ENCODE measurements at places on chromosomes 4 and X.

DNA sequence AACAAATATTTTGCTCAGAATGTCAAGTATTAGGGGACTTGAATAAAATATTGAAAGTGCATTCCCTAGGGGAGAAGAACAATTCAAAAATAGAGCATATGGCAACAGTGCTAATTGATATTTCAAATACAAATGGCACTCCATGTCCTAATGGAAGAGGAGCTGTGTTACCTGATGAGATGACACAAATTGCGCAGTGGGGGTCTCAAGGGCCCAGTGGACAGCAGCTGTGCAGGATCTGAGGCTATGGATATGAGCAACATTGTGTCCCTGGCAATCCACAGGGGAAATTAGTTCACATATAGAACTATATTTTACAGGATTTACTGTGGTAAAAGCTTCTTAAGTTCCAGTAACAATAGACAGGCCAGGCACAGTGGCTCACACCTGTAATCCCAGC is 17.4 kb upstream of the USP46 start:
- DNase-seq: no peak

- no peak for DNase-seq
These were observed 297.2 kb upstream of the GALNT7 start for GRCh38 chr4:172871381-172871780.

- no peak for DNase-seq
These were observed 34.0 kb upstream of the VEGFD start for GRCh38 chrX:15418041-15418706.

GRCh38 chr4:182886205-182886604 is 31.0 kb downstream of the DCTD start:
- DNase-seq: no peak

DNA sequence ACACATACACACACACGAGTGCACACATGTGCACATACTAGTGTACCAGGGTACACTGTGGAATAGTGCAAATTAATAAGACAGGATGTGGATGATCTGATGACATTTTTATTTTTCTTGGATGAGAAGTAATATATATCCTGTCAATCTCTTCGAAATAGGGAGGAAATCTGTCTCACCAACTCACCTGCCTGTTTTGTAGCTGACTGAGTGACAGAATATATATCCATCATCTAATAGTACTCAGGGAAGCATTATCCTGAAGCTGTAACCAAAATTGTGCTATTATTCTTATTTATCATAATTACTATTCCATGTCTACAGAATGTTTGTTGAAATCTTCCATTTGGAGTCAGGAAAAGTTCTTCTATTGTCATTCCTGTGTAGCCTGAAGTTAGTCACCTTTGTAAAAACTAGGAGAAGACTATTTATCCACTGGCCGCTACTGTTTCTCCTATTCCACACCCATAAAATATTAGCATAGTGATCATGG is 888.0 kb downstream of the TRAM1L1 start:
- no peak for DNase-seq

DNA sequence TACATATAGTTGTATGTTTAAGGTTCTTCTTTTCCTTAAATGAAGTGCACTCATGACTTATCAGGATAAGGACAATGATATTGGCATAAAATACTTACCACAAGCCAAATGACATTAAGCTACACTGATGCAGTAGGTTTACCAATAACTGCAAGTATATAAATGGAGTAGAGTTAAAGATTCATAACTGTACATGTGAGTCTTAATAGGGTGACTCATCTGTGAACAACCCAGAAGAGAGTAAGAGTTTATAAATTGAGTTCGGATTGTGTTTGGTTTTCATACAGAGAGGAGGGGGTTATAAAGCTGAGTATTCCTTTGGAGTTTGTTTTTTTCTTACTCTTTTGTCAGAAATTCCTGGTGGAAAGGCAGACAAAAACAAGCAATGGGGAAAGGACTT is 144.8 kb downstream of the TLL1 start:
- DNase-seq: no peak

- DNase-seq: no peak
These were observed 175.1 kb downstream of the FHIP1A start for GRCh38 chr4:151584101-151584500.

DNA sequence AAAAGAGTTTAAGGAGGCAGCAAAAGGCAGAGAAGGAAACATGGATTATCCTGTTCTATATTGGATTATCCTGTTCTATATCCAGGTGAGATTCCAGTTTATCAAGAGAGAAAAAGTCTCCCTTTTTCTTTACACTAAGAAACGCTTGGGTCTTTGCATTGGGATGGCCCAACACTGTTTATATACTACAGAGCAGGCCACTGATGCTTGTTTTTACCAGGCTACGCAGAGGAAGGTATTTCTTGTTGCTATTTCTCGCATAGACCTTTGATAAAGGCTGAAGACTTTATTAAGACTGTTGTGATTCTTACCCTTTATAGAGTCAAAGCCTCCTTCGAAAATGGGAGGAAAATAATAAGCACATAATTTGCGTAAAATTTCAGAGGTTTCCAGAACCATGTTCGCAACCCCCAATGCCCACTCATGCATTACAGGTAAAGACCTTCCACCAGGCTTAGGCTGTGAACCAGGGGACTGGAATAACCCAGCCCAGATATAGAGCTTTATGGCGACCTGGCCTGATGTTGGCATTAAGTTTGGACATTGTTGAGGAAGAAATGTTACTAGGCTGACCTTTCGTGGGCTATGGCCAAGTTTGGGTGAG is 218.3 kb downstream of the PTTG2 start:
- no peak for DNase-seq

DNA sequence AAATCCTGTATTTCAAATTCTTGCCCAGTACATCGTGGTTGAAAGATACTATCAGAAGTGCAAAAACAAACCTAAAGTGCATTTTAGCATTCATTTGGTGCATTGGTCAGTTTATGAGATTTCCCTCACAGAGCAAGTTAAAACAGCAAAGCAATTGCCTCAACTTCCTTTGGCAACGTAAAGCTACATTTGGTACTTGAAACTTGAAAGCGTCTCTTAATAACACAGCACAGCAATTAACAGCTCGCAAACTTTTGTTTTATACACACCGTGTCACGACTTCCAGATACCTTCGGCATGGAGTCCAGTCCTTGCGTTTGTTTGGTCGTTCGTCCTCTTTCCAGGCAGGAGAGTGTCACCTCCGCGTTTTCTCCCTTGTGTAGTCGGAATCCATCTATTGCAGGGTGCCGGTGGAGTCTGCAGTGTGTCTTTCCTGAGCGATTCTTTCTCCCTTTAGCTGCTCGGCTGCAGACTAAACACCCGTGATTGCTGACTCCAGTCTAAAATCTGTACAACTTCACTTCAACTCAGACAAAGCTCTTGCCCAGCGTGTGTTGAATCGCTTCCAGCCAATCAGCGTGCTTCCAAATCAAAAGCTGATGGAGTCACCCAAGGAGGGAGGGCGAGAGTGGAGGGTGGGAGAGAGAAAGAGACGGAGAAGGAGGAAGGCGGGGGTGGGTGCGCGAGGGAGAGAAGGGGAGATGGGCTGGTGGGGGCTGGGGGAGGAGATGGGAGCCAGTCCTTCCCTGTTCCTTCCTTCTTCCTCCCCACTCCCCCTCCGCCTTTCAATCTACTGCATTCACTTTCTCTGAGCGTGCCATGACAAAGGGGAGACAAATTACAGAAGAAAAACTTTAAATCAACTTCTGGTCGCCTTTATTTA is at the start of gene PCDH18:
TSS of gene PCDH18 (minus strand) at position 509 of the 883 bp plus-strand sequence. CDS start at position 103, 406 bp downstream.
- DNase-seq: no peak

GRCh38 chr4:138177278-138177968 is 64.7 kb downstream of the SLC7A11 start:
- no peak for DNase-seq

- no peak for DNase-seq
These were observed 115.7 kb upstream of the TEX13C start for GRCh38 chrX:125203737-125204578.

DNA sequence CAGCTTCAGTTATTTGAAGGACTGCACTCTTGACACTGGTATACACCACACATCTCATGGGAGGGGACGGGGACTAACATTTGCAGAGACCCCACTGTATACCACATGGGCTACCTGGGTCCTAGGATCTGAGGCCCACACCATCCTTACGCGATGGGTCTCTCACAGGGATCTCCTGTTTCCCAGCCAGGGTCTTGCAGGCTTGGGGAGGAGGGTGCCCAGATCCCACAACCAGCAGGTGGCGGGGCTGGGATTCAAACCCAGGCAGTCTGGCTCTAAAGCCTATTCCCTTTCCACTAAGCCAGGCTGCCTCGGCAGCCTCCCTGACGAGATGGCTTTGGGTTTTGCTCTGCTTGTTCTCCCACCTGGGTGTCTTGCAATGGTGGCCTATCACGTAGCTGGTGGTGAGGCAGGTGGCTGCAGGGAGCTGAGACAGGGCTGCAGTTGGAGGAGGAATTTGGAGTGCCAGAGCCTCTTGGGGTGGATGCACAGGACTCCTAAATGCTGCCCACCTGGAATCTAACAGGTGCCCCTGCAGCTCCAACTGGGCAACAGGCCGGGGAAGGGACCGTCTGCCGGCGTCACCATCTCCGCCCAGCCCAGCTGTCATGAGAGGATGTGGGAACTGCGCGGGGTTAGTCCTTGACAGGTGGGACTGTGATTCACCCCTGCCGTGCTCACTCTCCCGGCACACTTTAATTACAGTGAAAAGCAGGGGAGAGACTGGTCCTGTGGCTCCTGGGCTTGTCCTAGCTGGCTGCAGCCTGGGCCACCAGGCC is 110.7 kb downstream of the PSAPL1 start:
- DNase-seq: no peak

- no peak for DNase-seq
These were observed 33.5 kb downstream of the ADH6 start for GRCh38 chr4:99185581-99185980.

GRCh38 chr4:3041192-3042142 is 32.9 kb downstream of the HTT-AS start:
- DNase-seq: peak; percentile 19

GRCh38 chrX:150570512-150570911 is 2.1 kb downstream of the MTM1 start:
- no peak for DNase-seq

DNA sequence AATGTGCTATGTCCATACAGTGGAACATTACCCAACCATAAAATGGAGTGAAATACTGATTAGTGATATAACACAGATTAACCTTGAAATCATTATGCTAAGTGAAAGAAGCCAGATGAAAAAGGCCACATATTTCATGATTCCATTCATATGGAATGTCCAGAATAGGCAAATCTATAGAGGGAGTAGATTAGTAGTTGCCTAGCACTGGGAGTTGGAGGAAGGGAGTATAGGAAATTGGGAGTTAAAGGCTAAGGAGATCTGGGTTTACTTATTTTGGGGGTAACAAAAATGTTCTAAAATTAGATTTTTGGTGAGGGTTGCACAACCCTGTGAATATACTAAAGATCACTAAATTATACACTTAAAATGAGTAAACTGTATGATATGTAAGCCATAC is 26.8 kb downstream of the ENOX2 start:
- no peak for DNase-seq

- DNase-seq: peak; percentile 34
These were observed 13.9 kb upstream of the MPP1 start for GRCh38 chrX:154818916-154819770.

GRCh38 chrX:64097891-64098290 is 107.6 kb downstream of the AMER1 start:
- DNase-seq: no peak

GRCh38 chrX:150163221-150163930 is 199.7 kb upstream of the MAMLD1 start:
- DNase-seq: no peak

DNA sequence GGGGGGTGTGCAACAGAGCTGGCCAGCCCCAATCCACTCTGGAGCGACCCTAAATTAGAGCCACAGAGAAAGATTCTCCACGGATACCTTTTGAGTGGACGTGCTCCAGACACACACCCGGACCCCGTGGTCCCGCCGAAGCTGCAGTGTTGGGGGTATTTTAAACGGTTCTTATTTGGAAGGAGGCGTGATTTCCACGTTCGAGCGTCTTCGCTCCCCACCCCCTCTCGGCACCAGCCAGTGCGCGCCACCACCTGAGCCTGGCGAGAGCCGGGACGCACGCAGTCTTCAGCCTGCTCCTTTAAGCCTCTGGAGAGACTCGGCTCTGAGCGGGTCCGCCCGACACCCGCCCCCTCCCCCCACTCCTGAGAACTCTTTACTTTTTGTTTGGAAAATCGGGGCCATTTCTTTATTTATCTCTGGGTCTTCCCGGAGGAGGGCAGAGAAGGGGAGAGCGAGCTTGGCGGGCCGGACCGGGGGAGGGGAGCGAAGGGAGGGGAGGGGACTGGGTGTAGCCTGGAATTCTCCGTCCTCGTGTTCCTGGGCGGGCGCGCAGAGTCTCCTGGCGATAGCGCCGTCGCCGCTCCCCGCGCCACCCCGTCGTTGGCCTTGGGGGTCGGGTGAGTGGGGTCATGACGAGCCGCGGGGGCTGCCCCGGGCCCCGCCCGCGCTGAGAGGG is 668 bp upstream of the PTCHD1 start:
- DNase-seq: no peak

DNA sequence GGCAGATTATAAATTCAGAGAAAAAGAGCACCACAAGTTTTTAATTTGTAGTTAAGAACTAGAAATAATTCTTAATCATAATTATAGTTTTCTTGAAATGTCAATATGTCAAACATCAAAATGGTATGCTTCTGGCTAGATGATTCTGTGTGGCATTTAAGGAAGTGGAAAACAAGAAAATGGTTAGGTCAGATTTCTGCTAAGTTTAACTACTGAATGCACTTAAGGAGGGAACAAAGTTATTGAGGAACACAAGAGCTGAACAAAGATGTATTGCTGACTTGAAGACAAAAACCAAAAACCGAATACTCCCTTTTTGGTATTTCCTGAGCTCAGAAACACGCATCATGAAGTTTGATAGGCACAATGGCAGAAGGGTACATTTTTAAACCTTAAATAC is 58.7 kb upstream of the GPR34 start:
- no peak for DNase-seq

DNA sequence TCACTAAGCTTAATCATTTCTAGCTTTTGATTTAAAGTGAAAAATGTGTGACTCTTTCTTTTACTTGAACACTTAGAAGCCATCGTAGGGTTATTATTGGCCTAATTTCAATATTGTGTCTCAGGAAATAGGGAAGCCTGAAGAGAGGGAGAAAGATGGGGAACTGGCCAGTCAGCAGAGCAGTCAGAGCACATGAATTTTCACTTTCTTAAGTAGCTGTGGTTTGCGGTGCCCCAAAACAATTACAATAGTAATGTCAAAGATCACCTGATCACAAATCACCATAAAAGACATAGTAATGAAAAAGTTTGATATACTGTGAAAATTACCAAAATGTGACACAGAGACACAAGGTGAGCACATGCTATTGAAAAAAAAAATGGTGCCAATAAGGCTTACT is 45.5 kb downstream of the CENPC start:
- DNase-seq: no peak

DNA sequence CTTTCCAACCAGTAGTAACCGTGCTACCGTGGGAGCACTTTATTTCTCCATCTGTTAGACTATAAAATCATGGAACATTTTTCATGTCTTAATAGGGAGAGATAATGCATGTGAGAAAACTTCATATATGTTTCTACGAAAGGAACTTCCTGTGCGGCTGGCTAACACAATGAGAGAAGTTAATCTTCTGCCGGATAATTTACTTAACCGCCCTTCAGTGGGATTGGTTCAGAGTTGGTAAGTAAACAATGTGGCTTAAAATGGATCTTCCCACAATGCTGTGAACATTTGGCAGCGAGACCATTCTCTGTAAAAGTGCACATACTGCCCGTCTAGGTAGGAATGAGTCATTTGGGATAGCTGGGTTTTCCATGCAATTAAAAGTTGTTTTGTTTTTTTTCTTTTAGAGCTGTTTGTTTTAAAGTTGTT is 29.6 kb downstream of the PDK3 start:
- no peak for DNase-seq
